ENCODE measurements at places on chromosomes 13 and 19. TPM values are rescaled to one million over a fixed set of nuclear protein-coding genes. Genes with fewer than 3 reads are reported as not detected.

ZNF492 gene
- total RNA-seq: 1.2 TPM

DNA sequence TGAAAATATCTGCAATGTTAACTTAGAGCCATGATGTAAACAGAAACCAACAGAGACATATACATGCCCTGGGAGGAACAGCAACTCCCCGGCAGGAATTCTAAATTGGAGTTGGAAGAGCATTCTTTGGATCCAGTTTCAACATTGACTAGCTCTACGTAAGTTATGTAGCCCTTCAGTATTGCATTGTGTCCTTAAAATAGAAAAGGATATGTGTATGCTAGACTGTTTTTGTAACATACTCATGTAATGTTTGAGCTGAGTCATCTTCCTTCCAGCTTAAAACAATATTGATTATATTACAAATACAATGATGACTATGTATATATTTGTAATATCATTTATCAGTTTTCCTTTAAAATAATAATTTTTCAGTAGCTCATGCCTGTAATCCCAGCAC is 1422.2 kb upstream of the PCDH20 start:
- H3K27ac ChIP-seq: no peak overlapping the region
- no peaks in the 10 kb centered on the region for H3K4me1 ChIP-seq
- no peak for DNase-seq
- H3K4me3 ChIP-seq: no peak overlapping the region
- H3K27me3 ChIP-seq: no peaks in the 10 kb centered on the region

DNA sequence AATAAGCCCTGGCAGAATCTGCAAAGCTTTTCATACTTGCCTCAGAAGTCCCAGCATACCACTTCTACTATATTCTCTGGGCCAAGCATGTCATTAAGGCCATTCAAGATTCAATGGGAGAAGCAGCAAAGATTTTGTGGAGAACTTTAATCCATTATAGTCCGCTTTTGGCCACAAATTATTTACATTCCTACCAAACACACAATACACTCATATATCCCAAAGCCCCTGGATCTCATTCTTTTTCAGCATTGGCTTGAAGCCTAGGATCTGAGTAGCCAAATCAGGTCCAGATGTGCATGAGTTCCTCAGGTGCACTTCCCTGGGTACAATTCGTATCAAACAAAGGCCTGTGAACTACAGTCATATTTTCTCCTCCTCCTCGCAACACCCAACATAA is 203.4 kb downstream of the NDFIP2 start:
- H3K36me3 ChIP-seq: no peaks in the 10 kb centered on the region
- no peak overlapping the region for H3K4me3 ChIP-seq
- no peak overlapping the region for H3K27ac ChIP-seq
- no peak for DNase-seq
- no peaks in the 10 kb centered on the region for H3K27me3 ChIP-seq

DNA sequence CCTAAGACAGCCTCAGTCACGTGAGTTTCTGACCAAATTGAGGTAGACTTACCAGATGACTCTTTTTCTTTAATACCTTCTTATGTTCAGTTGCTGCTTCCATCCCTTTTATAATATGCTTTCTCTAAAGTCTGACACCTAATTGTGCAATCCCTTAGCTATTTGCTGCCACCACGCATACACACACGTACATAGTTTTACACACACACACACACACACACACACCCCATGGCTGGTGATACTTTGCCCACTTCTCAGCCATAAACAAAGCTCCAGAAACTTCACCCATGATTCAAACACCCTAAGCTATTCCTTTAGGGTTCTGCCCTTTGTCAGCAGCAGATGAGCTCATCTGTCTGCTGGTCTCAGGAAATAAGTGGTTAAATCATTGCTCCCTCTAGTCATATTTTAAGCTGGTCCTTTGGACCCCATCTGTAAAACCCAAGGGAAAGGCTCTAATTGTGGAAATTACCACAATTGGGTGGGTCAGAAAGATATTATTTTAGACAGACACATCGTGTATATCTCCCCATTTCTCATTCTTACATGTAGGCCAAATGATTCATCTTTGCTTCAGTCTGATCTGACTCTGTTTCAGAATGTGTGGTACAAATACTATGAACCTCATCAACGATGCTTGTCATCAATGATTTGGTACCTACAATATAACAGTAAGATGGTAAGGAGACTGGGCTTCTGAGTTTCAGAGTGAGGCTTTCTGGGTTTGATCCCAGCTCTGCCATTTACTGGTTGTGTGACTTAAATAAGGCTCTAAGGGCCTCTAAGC is 69.2 kb downstream of the NALCN start:
- DNase-seq: no peak
- no peaks in the 10 kb centered on the region for H3K36me3 ChIP-seq
- H3K4me3 ChIP-seq: no peak overlapping the region
